ENCODE measurements at places on chromosomes 6 and 20.

- DNase-seq = no peak
Measured at GRCh38 chr6:165597821-165598220, 65.2 kb downstream of the PDE10A start.

DNA sequence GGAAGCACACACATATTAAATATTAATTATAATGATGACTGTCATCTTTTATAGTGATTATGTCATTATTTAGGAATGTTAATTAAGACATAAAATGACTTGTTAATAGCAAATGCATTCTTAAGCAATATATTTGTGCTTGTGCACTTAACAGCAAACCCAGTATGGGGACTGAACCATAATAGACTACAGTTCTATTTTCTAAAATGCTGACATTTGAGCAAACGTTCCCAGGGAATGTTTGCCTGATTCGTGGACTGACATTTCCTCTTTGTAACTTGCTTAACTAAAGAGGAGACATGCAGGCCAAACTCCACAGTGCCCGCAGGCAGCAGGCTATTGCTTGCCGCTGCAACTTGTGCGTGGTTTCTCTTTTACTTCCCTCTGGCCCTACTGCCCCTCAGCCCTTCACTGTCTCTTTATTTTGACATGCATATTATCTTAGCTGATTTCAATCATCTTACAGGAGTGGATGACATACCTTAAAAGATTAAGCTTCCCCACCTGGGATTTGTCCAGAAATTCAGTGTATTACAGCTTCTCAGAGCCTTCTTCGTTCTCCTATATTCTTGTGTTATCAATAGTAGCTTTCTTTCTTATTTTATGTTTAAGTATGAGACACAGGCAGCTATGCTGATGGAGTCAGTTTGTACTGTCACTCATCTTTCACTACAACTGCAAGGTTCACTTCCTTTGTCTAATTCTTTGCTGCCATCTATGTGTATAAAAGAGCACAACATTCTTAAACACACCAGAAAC, 141.5 kb downstream of the GMDS start:
- no peak for DNase-seq

GRCh38 chr6:89793586-89793985, 26.0 kb downstream of the MDN1 start:
- DNase-seq = no peak

DNA sequence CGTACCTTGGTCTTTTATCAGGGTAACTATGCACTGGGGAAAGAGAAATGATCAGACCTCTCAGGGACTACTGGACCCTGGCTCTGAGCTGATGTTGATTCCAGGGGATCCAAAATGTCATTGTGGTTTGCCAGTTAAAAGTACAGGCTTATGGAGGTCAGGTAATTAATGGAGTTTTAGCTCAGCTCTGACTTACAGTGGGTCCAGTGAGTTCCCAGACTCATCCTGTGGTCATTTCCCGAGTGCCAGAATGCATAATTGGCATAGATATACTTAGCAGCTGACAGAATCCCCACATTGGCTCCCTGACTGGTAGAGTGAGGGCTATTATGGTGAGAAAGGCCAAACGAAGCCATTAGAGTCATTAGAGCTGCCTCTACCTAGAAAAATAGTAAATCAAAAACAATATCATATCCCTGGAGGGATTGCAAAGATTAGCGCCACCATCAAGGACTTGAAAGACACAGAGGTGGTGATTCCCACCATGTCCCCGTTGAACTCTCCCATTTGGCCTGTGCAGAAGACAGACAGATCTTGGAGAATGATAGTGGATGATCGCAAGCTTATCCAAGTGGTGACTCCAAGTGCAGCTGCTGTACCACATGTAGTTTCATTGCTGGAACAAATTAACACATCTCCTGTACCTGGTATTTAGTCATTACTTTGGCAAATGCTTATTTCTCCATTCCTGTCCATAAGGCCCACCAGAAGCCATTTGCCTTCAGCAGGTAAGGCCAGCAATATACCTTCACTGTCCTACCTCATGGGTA, 152.4 kb downstream of the THBS2 start:
- DNase-seq = no peak

DNA sequence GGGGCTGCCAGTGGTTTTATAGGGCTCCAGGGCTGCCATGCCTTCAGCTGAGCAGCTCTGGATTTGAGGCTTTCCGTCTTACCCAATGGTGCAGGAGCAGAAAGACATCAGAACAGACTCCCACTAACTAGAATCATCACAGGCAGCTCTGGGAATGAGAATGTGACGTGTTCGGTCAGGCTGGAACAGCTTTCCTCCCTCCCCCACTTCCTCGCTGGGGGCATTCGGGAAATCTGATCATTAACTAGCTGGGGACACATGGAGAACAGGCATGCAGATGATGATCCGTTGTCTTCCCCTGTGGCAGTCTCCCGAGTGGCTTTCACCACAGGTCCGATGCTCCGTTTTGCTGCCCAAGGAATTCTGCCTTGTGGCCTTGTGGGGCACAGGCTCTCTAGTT, 5.5 kb upstream of the MTG2 start:
- no peak for DNase-seq

DNA sequence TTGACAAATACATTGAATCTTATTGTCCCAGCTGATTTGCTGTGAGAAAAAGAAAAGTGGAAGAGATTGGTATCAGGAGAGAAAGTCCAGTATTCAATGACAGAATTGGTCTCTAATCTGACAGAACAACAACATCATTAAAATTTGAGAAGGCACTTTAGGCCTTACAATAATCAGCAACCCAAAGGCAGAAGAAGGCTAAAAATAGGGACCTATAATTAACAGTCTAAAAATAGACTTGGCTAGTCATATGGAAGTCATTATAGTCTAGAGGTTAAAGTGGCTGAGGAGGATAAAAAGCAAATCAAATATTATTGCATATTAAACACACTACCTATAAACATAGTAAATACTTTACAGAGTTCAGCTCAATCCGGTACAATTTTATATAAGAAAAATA, 393.6 kb upstream of the JAG1 start:
- DNase-seq = no peak

DNA sequence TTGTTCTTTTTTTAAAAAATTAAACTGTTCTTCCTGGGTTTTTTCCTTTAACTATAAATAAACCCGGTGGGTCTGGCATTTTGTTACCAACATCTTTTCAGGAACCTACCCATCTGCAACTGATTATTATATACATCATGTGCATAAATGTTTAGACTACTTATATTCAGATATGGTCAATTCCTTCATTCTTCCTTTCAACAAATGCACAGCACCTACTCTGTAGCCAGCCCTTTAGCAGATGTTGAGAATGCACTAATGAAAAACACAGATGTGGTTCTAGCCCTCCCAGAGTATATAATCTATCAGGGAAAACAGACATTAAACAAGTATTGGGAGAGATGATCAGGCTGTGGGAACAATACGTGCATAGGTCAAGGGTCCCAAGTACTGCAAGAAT, 237.1 kb downstream of the UST start:
- no peak for DNase-seq

DNA sequence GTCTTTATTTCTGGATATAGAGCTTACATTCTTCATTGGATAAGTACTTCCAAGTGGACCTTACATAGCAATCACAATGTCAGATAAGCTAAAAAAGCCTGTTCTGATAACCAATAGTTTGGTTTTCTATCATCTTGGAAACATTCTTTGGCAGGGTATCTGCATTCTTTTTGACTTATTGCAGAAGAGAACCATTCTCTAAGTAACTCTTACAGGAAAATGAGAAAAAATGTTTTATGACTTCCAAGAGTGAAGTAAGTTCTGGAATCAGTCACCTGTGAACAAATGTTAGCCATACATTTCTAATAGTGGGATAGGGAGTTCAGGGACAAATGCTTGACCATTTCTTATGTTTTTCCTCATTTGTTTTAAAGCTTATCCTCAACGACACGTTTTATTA, 564.0 kb downstream of the CD109 start:
- DNase-seq = no peak

DNA sequence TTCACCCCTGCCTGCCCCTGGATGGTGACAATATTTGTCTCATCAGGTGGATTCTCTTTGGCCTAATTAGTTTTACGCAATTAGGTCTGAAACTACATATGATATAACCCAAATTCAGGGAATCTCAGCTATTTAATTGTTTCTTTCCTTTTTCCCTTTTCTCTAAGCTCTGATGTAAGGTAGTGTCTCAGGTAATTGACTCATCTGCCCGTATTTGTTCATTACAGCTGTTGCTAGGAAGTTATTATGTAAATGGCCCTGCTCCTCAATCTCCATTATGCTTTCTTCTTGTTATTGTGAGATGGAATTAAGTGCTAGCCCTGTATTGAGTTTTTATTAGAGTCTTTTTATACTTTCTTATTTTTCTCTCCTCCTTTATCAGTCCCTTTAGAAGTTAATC, 378.2 kb upstream of the ARID1B start:
- DNase-seq = no peak
